ENCODE measurements at places on chromosomes 13 and 19. TPM values are rescaled to one million over a fixed set of nuclear protein-coding genes. Genes with fewer than 3 reads are reported as not detected.
A peak's percentile ranks its signal among the peaks of the same experiment; 100 is the strongest.

The GGACT gene
- 2.5 TPM for total RNA-seq

The NXNL1 gene
- not detected for total RNA-seq

The UBE2S gene
- 287 TPM for total RNA-seq

- peak; percentile 61 for DNase-seq
These were observed 12.7 kb downstream of the CEACAM21 start for GRCh38 chr19:41588497-41589209.

DNA sequence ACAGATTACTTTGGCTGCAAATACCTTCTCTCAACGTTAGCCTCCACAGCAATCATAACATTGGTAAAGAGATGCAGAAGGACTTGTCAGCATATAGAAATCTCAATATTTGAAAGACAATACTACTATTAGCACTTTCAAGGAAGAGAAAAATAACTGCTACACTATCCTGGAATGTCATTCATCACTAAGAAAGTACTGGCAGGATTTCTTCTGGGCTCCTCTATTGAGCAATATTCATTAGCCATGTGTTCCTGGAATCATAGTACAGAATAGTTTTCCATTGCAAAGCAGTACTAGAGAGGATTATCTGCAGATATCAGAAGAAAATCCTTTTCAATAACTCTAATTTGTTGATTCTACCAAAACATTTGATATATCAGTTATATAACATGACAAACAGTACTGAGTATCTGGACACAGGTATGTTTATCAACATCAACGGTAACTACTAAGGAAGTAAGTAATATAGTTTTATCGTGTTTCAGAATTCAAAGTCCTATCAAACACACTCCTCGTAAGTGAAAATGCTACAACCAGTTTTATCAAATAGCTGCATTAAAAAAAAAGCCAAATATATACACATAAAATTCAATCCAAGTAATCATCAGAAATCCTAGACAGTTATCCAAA, 27.3 kb downstream of the INTS6 start:
- no peak for DNase-seq

- peak; percentile 43 for DNase-seq
These were observed at the start of gene ATP12A for GRCh38 chr13:24680258-24680920. Gene ATP12A, plus strand, starts transcription at chr13:24680408. Its CDS starts 336 bp downstream, at chr13:24680744.

- no peak for DNase-seq
These were observed 251.4 kb downstream of the VWA8 start for GRCh38 chr13:41709511-41709910.

DNA sequence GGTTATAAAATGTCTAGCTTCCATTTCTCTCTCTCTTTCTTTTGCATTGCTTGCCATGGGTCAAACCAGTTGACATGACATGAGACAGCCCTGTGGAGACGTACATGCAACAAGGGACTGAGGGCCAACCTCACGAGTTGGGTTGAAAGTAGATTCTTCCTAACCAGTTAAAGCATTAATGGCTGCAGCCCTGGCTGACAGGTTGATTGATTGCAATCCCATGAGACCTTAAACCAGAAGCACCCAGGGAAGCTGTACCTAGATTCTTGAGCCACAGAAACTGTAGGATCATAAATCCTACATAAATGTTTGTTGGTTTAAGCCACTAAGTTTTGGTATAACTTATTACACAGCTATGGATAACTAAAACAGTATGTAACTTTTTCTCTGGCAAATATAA, 373.8 kb downstream of the DACH1 start:
- DNase-seq, result no peak

GRCh38 chr13:110221406-110222117, 85.4 kb downstream of the COL4A1 start:
- no peak for DNase-seq

GRCh38 chr19:57351867-57352266, 796 bp downstream of the ZNF304 start:
- no peak for DNase-seq

DNA sequence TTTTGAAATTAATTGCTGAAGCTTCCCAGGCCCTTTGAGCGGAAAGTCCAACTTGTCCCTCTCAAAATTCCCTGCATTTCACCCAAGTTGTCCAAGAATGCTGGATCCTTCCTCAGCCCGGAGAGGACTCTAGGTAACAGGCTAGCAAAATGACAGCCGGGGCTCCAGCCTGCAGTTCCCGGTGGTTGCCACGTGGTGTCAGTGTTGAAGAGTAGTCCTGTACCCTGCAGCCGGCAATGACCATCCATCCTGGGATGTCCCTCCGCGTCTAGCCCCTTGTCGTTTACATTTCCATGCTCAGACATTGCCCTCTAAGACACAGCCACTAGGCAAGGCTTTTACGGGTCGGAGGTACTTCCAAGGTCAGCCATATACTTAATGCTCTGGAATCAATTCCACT, 31.4 kb upstream of the MTIF3 start:
- peak; percentile 68 for DNase-seq
